Mesenteric fat pad (tissue), 1 donor: ENCODE measurements at places on chromosomes 5 and 9. TPM values are rescaled to one million over a fixed set of nuclear protein-coding genes. Genes with fewer than 3 reads are reported as not detected.

- DNase-seq: no peak
Measured at GRCh38 chr9:34983209-34983608, 6.3 kb upstream of the DNAJB5 start.

- DNase-seq: no peak
Measured at GRCh38 chr5:108942701-108943100, 195.0 kb downstream of the FER start.

DNA sequence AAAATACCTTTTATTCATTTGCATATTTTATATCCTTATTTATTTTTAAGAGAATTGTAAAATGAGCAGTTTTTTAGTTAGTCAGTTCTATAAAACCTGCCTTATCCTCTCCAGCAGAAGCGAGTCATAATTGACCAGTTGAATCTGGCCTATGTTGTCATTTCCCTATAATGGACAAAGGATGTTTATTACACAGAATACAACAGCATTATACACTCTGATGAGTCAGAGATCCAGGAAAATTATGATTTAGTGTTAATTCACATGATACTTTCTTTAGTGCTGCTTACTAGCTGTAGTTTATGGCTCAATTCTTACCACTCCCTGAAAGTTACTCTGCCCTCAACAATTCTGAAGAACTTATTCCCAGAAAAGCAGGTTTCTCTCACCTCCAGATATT lies 26.8 kb upstream of the LURAP1L start:
- DNase-seq: no peak

DNA sequence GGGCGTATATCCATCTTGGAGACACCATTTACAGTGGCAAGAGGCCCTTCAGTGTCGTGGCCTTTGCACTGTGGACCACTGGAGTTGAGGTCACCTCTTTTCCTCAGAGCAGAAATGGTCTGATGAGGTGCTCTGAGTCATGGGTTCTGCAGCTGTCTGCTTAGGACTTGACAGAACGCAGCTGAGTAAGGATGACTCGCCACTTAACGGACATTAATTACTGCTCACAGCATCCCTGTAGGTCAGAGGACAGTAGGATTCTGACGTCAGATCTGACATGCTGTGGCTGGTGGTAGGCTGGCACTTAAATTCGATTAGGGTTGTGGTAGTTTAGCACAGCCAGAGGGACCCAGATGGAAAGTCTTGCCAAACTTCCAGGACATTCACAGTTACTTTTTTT lies 479.4 kb downstream of the DMAC1 start:
- DNase-seq: no peak

- DNase-seq: no peak
Measured at GRCh38 chr9:126532951-126533925, 80.5 kb upstream of the LMX1B start.

GRCh38 chr9:118711843-118712242 lies 657.4 kb downstream of the BRINP1 start:
- DNase-seq: no peak

The SPINK13 gene
- total RNA-seq: not detected

The SPATA31A3 gene
- total RNA-seq: not detected

The PCDHB13 gene
- 2.8 TPM for total RNA-seq

The NIM1K gene
- total RNA-seq: 0.58 TPM

The SH3GL2 gene
- not detected for total RNA-seq

The CSF1R gene
- 58.6 TPM for total RNA-seq

The AUH gene
- 21.9 TPM for total RNA-seq
